ENCODE measurements at places on chromosomes 11 and 22.

DNA sequence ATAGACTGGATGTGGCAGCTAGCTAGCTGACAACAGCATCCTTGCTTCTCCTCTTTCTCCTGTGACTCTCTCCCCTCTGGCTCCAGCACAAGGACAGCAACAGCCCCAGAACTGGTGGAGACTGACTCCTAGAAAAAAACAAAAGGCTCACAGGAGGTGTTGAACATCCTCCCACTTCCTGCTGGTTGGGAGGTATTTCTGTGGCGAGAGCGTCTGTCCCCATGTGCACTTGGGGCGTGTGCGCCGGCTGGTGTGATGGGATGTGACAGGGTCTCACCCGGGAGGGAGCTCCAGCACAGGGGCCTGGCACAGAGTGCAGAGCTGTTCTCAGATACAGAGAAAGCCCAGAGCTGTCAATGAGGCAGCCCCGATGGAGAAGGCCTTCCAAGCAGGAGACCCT is 107.2 kb upstream of the E2F8 start:
- no peak for DNase-seq

- no peak for DNase-seq
Measured at GRCh38 chr11:68950762-68951161, 30.0 kb downstream of the MRGPRD start.

- DNase-seq, result no peak
Measured at GRCh38 chr11:128610721-128611617, 23.6 kb upstream of the ETS1 start.

GRCh38 chr11:120663142-120663541 is 151.6 kb downstream of the GRIK4 start:
- no peak for DNase-seq

DNA sequence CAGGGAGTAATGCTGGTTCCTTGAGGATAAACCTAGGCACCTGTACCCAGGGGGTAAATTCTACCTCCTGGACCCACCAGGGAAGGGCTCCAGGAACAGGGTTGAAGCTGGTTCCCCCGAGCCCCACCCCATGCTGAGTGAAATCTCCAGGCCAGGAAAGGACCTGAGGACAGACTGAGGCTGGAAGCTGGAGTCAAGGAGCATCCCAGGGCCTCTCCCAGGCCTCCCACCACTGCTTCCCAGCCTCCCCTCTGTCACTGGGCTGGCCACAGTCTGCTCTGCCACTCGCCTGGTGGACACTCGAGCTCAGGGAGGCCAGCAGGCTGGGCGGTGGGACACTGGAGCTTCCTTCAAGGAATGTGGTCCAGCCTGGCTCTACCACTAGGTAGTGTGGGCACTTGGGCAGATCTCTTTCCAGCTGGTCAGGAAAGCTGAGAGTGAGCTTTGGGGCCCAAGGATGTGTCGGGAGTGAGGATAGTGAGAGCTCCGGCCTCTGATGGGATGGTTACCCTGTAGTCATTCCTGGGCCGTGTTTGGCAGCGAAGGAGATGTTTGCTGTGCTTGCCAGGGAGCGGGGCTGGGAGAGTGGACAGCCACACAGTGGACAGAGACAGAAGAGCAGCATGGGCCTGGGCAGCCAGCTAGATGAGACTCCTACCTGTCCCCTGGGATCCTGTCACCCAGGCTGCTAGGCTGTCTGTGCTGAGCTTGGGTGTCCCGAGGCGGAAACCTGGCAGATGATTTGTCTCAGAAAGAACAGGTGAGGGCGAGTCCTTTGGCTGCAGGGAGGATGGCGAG is 3.4 kb downstream of the OVOL1 start:
- DNase-seq, result no peak

DNA sequence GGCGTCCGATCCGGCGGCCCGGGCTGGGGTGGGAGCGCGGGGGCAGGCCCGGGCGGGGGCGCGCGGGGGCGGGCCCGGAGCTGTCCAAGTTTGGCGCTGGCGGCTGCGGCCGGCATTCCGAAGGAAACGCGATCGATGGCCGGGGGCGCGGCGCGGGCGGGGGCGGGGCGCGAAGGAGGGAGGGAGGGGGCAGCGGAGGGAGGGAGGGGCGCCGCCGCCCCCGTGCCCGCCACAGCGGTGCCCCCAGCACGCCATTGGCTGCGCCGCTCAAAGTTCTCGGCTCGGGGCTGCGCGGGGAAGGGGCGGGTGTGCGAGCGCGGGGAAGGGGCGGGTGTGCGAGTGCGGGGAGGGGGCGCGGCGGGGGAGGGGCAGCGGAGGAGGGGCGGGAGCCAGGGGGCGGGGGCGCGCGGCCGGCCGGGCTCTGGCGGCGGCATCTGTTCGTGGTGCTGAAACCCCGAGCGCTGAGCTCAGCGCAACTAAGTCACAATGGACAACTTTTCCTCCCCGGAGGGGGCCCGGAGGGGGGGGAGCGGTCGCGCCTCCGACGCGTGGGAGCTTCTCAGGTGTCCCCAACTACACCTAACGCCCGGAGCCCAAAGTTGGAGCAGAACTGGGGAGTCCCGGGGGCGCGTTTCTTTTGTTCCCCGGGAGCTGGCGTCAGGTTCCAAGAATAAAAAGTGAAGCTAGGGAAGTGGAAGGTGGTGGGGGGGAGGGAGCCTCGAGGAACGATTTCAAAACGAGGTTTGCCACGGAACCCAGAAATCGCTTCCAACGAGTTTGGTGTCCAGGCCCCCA is 2.2 kb downstream of the PHF21B start:
- DNase-seq, result no peak

- no peak for DNase-seq
Measured at GRCh38 chr11:46302866-46303265, 25.4 kb downstream of the CREB3L1 start.

DNA sequence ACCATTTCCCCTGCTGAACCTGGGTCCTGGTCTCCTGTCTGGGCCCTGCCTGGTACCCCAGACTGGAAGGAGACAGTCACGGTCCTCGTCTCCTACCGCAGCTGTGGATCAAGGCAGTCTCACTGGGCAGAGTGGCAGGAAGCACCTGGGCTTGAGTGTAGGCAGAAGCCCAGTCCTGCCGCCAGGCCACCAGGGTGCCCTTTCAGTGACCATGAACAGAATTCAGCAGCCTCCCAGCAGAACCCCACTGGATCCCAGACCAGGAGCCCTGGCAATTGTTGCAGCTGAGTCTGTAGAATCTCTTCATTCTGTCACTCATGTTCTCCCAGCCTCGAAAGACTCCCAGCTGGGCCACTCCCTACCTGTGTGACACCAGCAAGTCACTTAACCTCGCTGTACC is 25.5 kb upstream of the CREB3L1 start:
- no peak for DNase-seq

DNA sequence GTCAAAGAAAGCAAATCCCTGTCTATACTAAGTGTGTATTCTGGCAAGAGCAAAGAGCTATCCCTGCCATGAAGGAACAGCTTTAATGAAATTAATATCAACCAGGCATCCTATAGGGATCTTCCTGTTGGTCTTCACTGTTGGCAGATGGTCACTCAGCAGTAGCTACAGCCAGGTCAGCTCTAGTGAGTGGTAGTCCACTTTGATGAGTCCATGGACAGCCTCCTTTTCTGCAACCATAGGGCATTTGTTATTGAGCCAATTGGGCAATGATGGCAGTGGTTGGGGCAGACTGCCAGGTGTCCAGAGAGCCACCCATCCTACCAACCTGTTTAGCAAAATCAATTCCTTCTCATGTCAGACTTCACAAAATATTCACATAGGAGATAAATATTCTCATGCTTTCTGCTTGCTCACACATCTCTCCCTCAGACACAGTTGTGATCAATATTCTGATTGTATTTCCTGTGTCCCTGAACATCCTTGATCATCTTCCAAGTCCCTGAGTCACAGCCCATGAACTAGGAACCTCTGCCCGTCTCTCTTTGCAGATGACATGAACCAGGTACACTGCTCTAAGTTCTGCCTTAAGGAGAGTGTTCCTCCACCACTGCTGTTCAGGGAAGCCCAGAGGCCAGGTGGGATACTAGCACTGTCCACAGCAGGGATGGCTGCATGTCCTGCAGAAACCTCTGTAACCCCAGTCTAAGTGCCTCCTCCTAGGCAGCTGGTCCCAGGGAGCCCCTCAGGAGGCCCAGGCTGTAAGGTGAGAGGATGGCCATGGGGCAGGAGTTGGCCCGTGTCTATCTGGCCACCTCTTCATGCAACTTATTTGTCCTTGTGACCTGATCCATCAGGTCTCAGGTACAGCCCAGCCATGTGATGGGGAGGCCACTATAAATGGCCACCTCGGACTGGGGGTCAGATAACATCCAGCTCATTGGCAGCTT is 74.2 kb upstream of the IGLL5 start:
- DNase-seq, result no peak

DNA sequence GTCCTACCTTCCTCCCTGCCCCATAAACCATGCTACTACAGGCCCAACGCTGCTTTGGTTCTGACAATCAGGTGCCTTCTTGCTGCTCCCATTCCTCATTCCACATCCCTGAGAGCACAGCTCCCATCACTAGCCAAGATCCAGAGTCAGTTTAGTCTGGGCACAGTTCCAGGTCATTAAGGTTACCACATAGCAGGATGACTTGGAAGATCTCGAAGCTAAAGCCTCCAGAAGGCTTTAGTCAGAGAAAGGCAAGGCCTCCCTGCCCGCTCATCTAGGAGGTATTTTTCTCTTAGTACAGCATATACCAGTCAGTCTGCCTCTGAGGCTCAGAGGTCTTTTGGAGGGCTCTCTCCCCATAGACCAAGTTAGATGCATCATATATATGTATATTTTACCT is 30.3 kb downstream of the TRIM66 start:
- DNase-seq, result peak; percentile 93

DNA sequence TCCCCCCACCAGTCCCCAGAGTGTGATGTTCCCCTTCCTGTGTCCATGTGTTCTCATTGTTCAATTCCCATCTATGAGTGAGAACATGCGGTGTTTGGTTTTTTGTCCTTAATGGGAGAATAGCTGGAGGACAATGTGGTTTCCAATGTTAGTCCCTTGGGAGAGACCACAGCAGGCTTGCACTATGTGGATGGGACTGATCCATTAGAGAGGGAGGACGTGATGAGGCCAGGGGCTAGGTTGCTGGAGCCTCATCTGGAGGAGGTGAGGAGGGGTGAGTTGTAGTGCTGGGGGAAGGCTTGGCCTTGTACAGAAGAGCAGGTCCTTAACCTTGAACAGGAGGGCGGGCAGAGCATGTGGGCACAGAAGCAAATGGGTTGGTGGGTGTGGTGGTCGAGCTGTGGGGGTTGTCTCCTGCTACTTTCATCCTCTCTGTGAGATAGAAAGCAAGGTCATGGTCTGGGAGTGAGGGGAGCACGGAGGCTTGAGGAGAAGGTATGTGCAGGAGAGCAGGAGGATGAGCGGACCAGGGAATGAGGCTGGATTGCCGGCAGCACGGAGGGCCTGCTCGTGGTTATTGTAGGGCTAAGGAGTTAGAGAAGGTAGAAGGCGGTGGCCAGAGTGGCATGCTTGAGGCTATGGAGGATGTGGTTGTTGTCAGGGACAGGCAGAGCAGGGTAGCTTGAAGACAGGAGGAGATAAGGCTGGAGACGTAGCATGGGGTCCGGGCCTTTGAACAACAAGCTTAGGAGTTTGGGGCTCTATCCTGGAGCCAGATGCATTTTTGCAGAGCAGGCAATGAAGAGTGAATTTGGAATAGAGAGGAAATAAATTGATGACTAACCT is 11.2 kb upstream of the SREBF2 start:
- DNase-seq, result no peak

DNA sequence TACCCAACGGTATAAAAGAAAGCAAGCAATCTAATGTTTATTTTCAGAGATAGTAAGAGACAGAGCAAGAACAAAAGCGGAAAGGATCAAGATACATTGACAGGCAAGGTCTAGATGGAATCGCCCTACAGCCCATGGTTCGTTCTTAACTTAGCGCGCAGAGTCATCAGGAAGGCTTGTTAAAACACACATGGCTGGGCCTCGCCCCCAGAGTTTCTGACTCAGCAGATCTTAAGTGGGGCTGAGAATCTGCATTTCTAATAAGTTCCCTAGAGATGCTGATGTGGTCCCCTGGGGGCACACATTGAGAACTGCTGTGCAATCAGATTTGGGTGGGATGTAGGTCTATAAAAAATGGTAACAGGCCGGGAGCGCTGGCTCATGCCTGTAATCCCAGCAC is 35.8 kb upstream of the CHRM4 start:
- no peak for DNase-seq

DNA sequence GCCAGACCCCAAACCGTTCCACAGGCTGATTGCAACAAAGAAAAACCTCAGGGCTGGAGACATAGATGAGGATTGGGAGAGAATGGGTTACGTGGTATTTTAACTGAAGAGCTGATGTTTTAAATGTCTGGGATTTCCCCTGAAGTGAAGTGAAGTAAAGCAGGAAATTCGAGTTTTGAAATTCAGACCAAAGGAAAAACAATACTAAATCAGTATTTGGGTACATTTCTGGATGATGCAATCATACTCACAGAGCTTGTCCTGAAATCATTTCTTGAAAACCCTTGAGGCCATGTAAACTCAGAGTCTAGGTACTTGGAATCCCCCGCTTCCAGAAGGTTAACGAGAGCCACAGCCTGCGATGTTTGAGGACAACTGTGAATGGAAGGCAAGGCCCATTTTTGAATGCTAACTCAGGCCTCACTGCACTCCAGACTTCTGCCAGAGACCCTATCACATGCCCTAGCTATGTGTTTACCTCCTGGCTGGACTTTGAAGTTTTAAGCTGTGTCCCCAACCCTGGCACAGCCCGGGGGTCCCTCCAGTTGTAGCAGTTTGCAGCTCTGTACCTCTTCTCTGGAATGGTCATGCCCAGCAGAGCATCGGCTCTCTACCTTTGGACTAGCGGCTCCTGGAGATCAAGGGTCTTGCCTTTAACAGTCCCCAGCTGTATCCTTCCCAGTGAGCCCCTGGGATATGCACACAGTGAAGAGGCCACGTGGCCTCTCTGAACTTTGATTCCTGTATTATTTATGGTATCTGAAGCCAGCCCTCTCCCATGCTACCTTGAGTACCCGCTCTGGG is 5.4 kb upstream of the FTH1 start:
- peak; percentile 75 for DNase-seq

DNA sequence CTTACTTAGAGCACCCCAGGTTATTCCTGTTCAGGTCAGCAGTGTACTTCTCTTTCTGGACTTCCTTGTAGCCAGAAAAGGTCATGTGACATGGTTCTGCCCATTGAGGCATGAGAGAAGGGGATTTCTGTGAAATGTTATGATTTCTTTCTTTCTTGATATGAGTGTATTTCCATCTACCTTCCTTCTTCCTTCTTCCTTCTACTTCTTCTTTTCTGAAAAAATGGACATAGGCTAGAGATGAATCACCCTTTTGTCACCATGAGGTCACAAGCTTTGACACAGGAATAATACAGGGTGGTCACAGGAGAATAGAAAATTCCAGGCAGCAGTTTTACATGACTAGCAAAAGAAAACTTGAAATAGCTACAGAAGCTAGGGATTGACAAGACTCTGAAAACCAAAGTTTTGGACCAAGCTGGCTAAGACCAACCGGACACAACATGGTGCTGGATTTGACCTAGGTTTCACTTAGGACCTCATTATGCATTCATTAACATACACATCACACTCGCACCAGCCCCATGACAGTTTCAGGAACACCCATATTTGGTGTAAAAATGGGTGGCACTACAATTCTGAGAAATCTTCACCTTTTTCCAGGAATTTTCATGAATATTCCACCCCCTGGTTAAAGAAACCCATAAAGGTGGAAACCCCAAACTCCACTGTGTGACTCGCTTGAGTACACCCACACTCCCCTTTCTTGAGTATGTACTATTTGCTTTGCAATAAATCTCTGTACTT is 21.2 kb upstream of the MAP6 start:
- peak; percentile 37 for DNase-seq

- DNase-seq, result peak; percentile 57
Measured at GRCh38 chr22:42947211-42947990, 67.5 kb downstream of the PACSIN2 start.

Measured in ELR (cell line).